NCI-H1092 (cell line): ENCODE measurements at places on chromosomes 5 and 9.

- no peak for DNase-seq
Measured at GRCh38 chr5:150780816-150781221, 2.3 kb downstream of the SMIM3 start.

GRCh38 chr5:159174511-159175168, 34.7 kb downstream of the RNF145 start:
- DNase-seq, result no peak

- no peak for DNase-seq
Measured at GRCh38 chr5:144086295-144086694, 84.2 kb downstream of the YIPF5 start.

DNA sequence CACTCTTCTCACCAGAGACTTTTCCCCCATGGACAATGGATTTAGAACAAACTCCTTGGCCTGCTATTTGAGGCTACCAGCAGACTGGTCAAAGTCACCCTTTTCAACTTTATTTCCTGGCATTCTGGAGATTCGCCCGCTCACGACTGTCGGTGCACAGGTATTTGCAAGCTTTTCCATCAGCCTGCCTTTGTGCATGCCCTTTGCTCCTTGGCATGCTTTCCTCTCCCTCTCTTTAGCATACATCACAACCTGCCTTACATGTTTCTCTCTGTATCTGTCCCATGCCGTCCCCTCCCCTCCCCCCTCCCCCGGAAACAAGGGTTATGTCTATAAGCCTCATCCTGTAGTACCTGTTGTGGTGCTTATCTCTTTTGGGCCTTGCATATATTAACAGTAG, 257.1 kb downstream of the AOPEP start:
- DNase-seq, result no peak

DNA sequence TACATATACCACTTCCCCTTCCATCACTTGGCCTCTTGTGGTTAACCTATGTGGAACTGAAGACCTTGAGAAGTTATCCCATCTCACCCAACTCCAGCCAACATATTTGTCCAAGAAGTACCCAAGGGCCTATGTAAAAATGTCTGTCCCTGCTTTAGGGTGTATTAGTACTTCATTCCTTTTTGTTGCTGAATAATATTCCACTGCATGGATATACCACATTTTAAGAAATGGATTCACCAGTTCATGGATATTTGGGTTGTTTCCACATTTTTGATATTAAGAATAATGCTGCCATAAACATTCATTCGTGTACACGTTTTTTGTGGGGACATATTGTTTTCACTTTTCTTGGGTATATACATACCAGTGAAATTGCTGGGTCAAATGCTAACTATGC, 28.6 kb downstream of the IDNK start:
- DNase-seq, result no peak

GRCh38 chr9:121770415-121771273, 119.2 kb downstream of the DAB2IP start:
- DNase-seq, result no peak
